ENCODE measurements at places on chromosomes 4 and X.

GRCh38 chr4:125434136-125434535, 119.4 kb downstream of the FAT4 start:
- no peak for DNase-seq

DNA sequence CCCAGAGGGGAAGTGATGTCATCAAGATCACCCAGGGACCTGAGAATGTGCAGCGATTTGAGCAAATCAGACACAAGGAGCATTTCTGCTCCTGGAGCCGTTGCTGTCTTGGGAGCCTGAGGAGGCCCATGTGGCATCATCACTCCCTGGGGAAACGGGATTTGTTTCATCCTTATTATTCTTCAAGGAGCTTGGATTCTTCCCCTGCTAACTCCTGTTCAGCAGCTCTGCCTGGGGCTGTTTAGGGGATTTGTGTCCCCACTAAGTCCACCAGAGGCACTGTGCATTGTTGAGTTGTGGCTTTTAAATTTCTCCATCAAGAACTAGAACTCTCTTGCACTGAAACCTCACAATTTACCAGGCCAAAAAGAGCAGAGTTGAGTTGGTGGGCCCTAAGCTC, 104.2 kb upstream of the MSX1 start:
- DNase-seq: no peak

GRCh38 chr4:168679397-168679796, 182.5 kb downstream of the PALLD start:
- DNase-seq: no peak

DNA sequence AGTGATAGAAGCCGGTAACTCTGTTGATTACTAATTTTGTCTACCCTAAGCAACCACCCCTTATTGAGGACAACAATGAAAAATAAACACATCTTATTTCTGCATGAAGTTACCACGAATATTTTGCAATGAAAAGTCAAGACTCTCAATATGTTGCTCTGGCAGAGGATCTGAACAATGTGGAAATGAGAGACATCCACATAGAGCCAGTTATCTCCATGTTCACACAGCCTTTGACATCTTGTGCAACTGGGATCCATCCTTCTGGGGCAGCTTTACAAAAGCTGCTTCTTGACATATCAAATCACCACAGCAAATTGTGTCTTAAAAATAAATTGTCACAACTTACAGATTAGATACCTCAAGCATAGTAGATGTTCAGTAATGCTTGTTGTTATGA, 10.2 kb downstream of the EDNRA start:
- DNase-seq: no peak

GRCh38 chr4:118337954-118338353, 14.8 kb downstream of the PRSS12 start:
- DNase-seq: no peak

DNA sequence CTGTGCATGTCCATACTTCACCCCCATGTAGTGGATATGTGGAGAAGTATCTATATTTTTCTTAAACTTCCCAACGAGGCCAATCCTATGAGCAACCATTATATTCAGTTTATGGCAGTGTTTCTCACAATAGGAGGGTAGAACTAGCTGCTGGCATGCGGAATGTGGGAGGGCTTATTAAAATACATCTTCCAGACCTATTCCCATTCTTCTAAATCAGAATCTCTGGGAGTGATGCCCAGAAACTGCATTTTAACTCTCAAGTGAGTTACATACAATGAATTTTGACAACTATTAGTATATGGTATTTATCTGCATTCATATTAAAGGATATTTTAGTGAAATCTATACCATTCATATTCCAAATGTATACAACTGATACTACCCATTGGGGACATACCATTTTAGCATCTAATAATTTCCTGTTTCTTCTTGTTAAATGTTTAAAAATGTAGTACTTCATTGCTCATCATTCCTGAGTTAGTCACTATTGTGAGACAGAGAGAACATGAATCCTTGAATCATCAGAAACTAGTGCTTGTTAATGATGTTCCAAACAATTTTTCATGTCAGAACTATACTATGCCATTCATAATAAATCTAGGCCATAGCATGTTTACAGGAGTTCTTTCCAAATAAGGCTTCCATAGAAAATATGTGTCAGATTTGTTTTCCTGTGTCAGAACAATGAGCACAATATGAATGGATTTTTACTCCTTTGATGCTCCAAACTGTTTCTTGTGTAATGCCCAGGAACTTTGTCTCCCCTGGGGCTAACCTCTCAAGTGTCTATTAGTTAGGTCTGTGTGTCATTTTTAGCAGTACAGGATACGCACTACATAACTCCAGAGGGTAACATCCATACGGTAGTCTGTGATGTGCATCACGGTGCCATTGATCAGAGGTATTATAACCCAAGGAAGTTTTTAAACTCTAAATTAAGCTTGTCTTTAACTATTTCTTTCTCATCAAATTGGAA, 198.8 kb upstream of the BMP3 start:
- peak; percentile 33 for DNase-seq

- DNase-seq: peak; percentile 65
These were observed 94.6 kb downstream of the COX18 start for GRCh38 chr4:72974694-72975487.

GRCh38 chr4:139587446-139587845, 31.4 kb upstream of the SETD7 start:
- no peak for DNase-seq

DNA sequence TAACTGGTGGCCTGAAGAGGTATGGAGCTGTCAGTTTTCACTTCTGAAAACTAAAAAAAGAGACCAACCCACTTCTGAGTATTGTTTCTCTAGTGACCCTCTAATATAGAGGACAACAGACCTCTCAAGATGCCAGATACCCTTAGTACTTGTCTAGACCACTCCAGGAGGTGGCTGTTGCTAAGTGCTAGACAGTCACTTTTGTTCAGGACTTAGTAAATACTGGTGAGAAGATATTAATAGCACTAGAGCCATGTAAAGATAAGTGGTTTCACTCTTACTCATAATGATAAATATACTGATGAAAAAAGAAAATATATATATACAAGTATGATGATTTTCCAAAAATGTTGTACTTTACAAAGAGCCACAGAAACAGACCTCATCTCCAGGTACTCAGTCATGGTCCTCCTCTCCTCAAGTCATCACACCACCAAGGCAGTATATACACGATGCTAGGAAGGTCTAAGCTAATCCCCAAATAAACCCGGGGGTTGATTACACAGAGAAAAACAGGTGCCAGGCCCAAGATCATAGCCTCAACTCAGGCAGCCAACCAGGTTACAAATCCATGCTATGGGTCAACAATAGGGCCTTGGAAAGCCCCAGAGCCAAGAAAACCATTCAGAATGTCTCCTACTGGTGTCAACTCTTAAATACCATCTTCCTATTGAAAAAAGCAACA, 66.9 kb downstream of the ARHGEF9 start:
- DNase-seq: no peak

- DNase-seq: no peak
These were observed 1177.1 kb downstream of the ADGRL3 start for GRCh38 chr4:62377245-62377644.

GRCh38 chrX:96703816-96704215, 19.2 kb downstream of the DIAPH2 start:
- no peak for DNase-seq

GRCh38 chr4:86019906-86020305, 339.9 kb downstream of the MAPK10 start:
- DNase-seq: peak; percentile 42

- no peak for DNase-seq
These were observed 138.0 kb upstream of the BOD1L1 start for GRCh38 chr4:13765539-13765938.

GRCh38 chrX:30910124-30910860, 21.2 kb upstream of the TAB3 start:
- DNase-seq: no peak

- peak; percentile 29 for DNase-seq
These were observed 2.1 kb downstream of the GAB3 start for GRCh38 chrX:154748712-154749339.

- DNase-seq: no peak
These were observed 37.0 kb downstream of the SH2D1A start for GRCh38 chrX:124383354-124383753.

DNA sequence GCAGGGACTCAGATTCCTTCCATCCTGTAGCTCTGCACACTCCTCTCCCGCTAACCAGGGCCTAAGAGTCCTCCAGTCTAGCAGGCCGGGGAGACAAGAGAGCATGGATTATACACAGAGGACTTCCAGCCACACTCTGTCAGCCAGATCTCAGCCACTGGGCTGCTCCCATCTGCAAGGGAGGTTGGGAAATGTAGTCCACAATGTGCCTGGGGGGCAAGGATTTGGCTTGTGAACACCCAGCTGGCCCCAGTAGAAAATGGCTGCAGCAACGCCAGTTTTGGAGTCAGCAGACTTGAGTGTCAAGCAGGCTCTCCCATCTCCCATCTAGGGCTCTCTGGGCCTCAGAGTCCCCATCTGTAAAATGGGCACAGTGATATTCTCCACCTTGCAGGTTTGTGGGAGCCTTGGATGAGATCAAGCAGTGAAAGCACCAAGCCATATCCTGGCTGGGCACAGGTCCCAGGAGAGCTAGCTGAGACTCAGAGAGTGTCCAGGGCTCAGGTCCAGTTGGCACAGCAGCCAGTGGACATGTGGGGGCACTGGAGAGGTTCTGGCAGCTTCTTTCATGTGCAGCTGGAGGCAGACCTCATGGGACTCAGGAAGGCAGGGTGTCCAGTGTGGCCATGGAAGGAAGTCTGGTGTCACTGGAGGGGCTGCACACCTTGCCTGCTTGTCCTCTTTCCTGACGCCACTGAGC, 14.6 kb downstream of the PSAPL1 start:
- no peak for DNase-seq

DNA sequence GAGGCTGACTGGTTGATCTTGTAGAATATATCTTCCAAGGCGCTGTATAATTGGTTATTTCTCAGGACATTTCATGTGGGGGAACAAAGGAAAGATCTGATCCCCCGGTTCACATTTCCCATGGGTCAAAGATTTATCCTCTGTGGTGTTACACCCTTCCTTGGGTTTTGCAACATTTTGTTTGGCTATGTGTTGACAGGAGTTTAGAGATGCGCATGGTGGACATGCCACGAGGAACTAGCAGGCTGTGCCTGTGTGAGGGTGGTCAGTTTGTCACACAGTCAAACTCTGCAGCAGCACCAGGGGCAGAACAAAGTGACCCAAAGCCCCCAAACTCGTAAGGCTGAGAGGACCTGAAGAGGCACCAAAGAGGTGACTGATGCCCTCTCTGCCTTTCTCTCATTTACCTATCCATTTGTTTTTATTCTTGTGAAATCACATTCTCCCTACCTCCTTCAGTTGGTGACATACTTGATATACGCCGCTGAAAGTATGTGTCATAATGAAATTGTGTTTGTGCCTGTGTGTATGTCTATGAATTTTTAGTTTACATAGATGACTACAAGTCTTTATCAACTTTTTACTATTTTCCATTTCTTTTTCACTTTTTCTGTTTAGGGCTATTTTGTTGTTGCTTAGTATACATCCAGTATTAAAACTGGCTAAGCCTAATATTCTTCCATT, 164.7 kb downstream of the SPCS3 start:
- no peak for DNase-seq

- DNase-seq: peak; percentile 33
These were observed 25.3 kb upstream of the SOD3 start for GRCh38 chr4:24770032-24770584.

- no peak for DNase-seq
These were observed 18.5 kb downstream of the SUV39H1 start for GRCh38 chrX:48715072-48715471.

- DNase-seq: no peak
These were observed at the start of gene CXXC4 for GRCh38 chr4:104494822-104495559. Gene CXXC4 (minus strand): TSS chr4:104494894. CDS start chr4:104491802, 3,092 bp downstream.

GRCh38 chr4:15027921-15028435, 25.7 kb downstream of the CPEB2 start:
- DNase-seq: no peak

GRCh38 chr4:101348367-101348827, 1.1 kb upstream of the PPP3CA start:
- no peak for DNase-seq

- DNase-seq: no peak
These were observed 56.9 kb upstream of the SMIM10 start for GRCh38 chrX:134933911-134934310.

DNA sequence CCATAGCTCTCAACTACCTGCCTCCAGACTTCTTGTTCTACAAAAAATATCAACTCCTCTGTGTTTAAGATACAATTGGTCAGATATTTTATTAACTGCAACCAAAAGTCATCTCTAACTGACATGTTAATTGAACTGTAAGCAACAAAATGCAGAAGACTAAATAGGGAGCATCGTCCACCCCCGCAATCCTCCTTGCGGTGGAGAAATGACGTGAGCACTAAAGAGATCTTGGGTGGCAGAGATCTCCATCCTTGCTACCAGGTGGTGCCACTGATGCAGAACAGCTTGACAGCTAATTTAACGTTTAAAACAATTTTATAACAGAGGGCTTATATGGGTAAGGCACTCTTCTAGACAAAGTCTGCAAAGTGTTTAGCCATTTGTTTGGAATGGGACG, 164.4 kb upstream of the FTHL17 start:
- DNase-seq: no peak

DNA sequence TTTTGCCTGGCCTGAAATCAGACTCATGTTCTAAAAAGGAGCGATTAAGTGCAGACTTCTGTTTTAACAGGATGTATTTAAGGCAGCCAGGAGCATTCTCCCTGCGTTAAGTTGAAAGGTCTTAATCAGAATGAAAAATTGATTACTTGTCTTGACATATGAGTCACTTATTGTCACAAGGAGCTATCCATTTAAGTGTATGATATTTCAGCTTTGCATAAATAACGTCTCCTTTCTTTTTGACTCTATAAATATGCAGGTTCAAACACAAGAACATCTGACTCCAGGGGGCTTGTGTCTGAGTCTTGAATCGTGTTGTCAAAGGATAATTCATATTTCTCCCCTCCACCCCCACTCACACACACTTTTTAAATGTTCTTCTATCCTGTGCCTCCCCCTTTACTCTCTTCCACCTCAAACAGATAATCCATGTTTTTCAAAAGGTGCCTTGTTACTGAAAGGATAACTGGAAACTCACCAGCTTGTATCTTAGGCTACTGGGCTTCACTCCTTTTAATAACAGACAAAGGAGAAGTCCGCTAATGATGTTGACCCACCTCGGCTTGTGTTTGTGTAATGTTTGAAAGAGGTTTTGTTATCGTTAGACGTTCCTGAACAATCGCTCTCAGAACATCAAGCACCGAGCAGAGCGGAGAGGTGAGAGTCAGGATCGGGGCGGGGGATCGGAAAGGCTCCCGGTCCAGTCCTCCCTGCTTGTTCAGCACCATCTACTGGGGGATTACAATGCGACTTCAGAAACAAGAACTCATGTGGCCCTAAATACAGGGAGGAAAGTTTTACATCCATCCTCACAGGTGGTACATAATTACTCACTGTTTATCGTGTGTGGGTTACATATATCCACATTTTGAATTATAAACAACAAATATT, 107.5 kb upstream of the RPL34 start:
- no peak for DNase-seq

DNA sequence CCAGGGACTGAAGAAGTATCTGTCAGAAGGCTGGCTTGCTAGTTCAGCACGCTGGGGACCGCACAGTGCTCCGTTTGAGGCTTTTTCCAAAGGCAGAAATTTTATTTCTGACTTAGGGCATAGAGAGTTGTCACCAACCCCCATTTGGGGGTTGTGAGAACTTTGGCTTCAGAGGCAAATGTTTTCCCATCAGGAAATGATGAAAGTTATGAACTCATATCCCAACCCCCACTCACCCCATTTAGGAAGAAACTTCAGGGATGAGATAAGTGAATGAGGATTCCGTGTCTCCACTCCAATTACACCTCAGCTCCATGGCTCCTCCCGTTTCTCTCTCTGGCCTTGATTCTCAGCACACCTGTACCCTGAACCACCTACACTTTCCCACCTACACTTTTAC, 4.3 kb upstream of the WDR13 start:
- no peak for DNase-seq
